Colonic mucosa (tissue), 4 donors: ENCODE measurements at places on chromosomes 7 and 10.

GRCh38 chr10:45417746-45418145 lies 43.7 kb downstream of the ALOX5 start:
- no peak for DNase-seq

- no peak for DNase-seq
Observed at GRCh38 chr7:1794888-1795542, 124.9 kb downstream of the ELFN1 start.

- DNase-seq, result no peak
Observed at GRCh38 chr7:94133460-94133859, 129.3 kb upstream of the BET1 start.

GRCh38 chr10:50211670-50212069 lies 39.6 kb downstream of the ASAH2 start:
- no peak for DNase-seq

- no peak for DNase-seq
Observed at GRCh38 chr7:90192876-90193750, 18.4 kb upstream of the STEAP2 start.
